ENCODE measurements at places on chromosomes 13 and 19.

DNA sequence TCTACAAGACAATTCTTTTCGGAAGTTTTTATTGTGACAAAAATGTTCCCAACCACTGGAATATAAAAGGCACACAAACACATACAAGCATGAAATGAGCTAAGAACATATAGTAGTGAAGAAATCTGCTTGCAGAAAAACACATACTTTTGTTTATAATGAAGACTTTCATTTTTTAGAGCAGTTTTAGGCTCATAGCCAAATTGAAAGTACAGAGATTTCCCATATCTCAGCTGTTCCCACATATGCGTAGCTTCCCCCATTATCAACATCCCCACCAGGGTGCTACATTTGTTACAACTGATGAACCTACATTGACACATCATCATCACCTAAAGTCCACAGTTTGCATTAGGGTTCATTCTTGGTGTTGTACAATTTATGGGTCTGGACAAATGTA lies 249.4 kb downstream of the KCTD12 start:
- DNase-seq = no peak

- DNase-seq = peak; percentile 23
These were observed 485 bp downstream of the CRYL1 start for GRCh38 chr13:20525144-20525600.

DNA sequence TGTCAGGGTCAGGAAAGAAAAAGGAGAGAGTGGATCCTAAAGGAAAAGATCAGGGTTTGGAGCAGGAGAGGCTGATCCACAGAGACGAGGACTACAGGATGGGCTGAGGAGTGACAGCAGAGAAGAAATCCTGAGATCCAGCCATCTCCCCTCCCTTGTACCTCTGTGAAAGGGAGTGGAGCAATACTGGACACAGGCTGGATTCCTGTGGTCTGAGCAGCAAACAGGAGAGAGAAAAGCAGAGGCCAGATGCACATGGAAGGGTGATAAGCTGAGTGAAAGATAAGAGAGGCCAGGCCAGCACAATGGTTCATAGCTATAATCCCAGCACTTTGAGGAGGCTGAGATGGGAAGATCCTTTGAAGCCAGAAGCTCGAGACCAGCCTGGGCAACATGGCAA lies 472.1 kb upstream of the TSHZ3 start:
- no peak for DNase-seq

DNA sequence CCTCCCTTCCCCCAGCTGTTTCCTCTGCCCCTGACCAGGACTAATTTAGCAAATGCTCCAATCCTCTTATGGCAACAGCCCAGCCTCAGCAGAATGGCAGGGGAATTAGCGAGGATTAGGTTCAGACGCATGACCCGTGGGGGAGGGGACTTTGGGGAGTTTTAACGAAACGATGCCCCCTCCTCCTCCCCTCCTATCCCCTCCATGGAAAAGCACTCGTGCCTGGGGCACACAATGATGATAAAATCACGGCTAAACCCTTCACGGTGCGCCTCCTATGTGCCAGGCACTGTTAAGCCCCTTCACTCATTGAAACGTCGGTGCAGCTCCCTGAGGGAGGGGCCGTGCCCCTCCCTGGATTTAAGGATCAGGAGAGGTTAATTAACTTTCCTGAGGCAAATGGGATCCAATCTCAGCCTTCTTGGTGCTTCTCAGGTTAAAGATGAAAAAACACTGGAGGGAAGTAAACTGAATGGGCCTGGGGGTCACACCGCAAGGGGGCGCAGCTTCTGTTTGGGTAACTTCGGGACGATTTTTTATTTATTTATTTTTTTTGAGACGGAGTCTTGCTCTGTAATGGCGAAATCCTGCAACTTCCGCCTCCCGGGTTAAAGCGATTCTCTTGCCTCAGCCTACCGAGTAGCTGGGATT lies 10.1 kb upstream of the TPRX2 start:
- no peak for DNase-seq

DNA sequence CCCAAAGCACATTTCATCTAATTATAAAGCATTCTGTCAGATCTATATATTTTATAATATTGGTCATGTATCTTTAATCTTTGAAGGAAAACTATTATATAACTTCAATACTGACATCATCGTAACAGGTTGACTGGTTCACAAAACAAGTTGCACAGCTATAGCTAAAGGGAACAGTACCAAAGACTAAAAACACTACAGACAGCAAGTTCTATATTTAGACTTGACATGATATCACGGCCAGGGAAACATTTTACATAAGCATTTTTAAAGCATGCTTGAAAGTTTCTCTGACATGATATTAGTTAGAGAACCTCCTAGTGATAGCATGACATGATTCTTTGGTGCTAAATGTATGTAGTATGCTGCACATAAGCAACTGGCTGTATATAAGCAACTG lies 182.5 kb downstream of the NDFIP2 start:
- DNase-seq = no peak

GRCh38 chr19:6773323-6773931 lies 919 bp downstream of the VAV1 start:
- no peak for DNase-seq

GRCh38 chr19:50647879-50648615 lies 1.2 kb upstream of the C19orf81 start:
- DNase-seq = no peak
